ENCODE measurements at places on chromosomes 7 and 10.
A peak's percentile ranks its signal among the peaks of the same experiment; 100 is the strongest.

DNA sequence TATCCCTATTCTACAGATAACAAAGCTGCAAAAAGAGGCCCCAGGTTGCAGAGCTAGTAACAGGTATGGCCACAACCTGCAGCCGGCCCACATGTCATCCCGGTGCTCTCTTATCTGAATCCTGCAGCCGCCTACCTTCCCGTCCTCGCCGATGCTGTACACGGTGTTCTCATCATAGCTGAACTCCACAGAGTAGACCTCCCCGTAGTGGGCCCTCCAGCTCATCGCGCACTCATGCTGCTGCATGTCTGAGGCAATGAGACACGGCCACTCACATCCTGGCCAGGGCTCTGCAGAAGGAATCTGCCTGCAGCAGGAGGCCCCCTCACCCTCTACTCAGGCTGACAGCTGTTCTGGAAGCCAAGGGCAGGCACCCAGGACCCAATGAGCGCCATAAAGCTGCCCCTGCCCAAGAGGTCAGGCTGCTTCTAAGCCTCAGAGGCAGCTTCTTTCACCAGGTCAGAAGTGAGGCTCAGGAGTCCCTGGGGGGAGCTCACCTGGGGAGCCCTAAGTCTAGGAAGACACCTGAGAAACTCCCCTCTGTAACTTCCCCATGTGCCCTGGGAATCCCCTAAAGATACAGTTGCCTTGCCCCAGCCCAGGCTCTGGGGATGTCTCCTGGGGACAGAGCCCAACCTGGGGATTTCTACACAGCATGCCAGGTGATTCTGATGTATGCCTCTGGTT lies 17.9 kb upstream of the CYREN start:
- no peak for DNase-seq

DNA sequence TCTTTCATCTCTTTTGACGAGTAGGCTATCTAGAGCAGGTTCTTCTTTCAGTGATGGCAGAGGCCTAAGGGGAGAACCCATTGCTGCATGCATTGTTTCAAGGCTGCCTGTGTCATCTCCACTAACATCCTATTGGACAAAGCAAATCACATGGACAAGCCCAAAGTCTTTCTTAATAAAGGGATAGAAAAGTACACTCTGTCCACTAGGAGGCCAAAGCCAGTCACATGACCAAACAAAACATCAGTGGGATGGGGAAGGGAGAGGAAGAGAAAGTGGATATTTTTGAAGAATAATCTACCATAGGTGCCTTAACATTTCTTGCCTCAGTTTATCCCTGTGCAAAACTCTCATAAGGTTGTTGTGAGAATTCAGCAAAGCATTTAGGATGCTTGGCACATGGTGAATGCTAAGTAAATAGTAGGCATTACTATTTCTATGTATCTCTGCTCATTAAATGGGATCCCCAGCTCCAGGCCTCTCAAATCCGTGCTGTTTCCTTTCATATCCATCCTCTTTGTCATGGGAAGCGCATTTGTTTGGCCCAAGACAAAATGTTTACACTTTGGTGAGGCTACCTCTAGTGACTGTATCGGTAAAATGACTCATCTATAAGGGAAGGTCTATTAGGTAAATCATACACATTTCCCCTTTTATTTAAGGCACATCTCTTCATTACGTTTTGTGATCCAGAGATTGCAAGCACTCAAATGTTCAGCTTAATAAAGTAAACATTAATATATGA lies 16.7 kb upstream of the CADPS2 start:
- no peak for DNase-seq

GRCh38 chr7:74627661-74628411 lies 29.7 kb upstream of the GTF2I start:
- no peak for DNase-seq

DNA sequence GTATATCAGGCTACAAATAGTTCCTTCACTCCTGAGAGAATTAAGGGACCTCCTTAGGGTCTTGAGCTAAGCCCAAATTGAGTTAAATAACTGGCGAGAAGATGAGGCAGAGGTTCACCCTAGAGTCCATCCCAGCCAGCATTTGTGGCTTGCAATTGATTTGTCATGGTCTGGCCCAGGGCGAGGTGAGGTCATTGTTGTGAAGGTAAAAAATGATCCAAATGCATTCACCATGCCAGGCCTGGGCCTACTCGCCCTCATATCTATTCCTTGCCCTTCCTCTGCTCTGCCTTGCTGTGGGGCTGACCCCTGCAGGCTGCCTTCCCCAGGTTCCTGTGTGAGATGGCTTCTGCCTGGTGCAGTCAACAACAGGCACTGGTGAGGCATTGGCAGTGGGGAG lies 207.2 kb downstream of the ZNF365 start:
- no peak for DNase-seq

- no peak for DNase-seq
Measured at GRCh38 chr10:17146892-17147291, 17.3 kb upstream of the CUBN start.

- DNase-seq = no peak
Measured at GRCh38 chr7:101140339-101140699, 13.4 kb downstream of the SERPINE1 start.

- no peak for DNase-seq
Measured at GRCh38 chr10:3848775-3849635, 64.0 kb upstream of the KLF6 start.

- DNase-seq = no peak
Measured at GRCh38 chr10:73923935-73924598, 13.1 kb downstream of the PLAU start.

DNA sequence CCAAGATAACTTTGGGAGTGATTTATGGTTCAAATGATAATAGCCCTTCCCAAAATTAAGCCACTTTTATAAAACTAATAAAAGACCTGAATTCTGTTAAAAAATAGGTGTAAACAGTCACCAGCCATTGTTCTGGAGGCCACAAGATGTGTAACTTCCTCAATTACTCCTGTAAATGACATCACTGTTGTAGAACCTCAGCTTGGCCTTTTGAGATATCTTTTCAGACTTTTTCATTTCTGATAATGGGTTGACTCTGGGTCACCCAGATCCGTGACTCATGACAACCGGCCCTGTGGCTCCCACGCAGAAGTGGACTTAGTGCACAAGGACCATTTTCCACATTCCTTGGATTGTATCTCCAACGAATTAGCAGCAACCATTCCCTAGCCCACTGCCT lies 106.6 kb downstream of the DKK1 start:
- DNase-seq = peak; percentile 17

DNA sequence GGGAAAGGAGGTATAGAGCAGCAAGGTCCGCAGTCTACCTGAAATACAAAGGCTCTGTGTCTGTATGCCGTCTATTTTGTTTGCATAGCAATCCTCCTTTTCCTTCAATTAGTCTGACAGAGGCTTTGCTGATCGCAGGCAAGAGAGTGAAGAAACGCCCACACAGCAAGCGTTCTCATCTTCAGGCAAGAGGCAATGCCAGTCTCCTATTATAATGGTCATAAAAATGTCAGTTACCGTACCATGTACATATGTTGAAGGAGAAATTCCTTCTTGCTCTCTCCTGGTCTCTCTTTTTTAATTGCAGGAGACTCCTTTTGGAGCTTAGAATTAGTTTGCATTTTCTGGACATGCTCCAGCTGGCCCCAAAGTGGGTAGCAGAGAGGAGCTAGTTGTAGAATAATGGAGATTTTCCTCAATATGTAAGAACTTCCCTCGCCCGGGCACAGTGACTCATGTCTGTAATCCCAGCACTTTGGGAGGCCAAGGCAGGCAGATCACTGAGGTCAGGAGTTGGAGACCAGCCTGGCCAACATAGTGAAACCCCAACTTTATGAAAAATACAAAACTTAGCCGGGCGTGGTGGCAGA lies 139.5 kb downstream of the PFKFB3 start:
- DNase-seq = no peak

- no peak for DNase-seq
Measured at GRCh38 chr7:99105756-99106155, 38.2 kb downstream of the SMURF1 start.

GRCh38 chr10:105506262-105506661 lies 865.2 kb downstream of the SORCS3 start:
- no peak for DNase-seq

DNA sequence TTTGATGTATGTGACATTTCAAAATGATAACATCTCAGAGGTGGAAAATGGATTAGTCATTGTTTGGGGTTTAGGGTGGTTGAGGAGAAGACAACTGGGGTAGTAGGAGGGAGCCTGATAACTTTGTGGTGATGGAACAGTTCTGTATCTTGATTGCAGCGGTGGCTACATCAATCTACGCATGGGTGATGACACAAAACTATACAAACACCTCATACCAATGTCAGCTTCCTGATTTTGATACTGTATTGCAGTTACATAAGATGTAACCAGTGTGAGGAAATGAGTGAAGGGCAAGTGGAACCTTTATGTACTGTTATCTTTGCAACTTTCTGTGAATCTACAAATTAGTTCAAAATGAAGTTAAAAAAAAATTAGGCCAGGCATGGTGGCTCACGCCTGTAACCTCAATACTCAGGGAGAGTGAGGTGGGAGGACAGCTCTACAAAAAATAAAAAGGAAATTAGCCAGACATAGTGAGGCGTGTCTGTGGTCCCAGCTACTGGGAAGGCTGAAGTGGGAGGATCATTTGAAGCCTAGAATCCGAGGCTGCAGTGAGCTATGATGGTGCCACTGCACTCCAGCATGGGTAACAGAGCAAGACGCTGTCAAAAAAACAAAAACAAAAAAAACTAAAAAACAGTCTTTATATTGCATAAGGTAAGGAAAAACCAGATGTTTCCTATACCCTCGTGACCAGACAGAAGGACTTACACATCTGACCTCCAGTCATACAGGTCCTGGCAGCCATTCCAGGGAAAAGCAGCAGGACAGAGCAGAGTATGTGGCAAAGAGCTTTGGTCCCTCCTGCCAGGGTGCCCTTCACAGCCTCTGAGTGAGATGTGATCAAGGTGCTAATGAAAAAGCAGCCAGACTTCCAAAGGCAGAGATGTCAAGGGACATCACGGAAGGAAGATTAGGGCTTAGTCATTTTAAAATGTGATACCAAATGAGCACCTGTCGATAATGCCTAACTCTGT lies 50.8 kb downstream of the CYTH3 start:
- no peak for DNase-seq

GRCh38 chr7:149625340-149625946 lies 127.8 kb upstream of the ZNF746 start:
- peak; percentile 19 for DNase-seq

GRCh38 chr7:110573862-110574528 lies 516.9 kb upstream of the LRRN3 start:
- DNase-seq = no peak

DNA sequence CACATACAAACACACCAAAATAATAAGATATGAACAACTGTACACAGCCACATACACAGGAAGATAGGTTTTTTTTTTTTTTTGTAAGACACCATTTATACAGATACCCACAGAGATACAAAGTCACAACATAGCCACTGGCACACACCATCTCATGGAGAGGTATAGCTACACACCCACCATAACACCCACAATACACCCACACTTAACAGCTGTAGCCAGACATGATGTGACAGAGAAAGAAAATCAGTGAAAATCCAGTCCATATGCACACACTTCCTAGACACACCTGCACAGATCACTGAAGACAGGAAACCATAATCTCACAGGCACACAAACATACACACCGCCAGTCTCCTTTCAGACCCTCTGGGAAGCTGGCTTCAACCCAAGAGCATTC lies 62.4 kb upstream of the PAX2 start:
- DNase-seq = no peak

DNA sequence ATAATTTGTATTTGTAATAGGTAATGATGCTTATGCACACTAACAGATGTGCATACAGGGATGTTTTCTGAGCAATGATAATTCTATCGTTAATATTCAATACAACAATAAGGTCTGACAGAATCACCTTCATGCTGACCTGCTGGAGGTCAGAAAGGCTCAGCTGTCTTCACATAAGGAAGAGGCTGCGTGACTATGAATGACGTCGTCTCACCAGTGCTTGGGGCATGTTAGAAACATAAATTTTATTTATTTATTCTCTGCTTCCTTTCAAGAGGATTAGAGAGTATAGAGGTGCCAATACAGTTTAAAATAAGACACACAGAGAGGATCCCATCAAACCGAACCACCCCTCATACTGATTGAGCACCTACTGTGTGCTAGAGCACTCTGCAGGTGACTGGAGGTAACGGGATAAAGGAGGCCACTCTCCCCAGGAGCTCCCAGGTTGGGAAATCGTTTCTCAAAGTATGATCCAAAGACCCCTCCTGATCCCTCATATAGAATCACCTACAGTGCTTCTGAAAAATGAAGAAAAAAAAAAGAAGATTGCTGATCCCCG lies 265.6 kb upstream of the NPVF start:
- no peak for DNase-seq
